ENCODE measurements at places on chromosomes 16 and 17.

- no peak for DNase-seq
Observed at GRCh38 chr16:86800894-86801293, 222.5 kb downstream of the FOXL1 start.

DNA sequence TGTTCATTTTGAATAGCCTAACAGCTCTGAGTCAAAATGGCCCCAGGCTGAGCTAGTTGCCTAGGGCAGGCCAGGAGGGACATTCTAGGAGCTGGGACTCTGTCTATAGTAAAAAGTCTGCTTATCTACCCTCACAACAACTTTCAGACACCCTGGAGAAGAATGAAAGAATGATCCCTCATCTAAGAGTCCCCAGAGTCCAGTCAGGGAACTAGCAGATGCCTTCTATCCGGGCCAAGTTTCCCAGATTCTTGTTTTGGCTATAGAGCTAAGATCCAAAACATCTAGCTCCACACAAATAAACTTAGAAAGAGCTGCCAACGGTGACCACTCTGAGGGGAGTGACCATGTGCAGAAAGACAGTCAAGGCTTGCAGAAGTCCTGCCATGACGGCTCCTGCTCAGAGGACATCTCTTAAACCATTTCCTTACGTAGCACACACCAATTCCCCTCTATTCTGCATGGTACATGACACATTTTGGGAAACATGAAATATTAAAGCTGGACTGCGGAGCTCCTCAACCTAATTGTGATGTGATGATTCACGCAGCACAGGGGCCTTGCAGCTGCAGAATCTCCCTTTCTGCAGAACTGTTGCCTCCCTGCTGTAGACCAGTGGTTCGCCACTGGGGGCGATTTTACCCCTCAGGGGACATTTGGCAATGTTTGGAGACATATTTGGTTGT, 24.2 kb downstream of the FAM20A start:
- no peak for DNase-seq

DNA sequence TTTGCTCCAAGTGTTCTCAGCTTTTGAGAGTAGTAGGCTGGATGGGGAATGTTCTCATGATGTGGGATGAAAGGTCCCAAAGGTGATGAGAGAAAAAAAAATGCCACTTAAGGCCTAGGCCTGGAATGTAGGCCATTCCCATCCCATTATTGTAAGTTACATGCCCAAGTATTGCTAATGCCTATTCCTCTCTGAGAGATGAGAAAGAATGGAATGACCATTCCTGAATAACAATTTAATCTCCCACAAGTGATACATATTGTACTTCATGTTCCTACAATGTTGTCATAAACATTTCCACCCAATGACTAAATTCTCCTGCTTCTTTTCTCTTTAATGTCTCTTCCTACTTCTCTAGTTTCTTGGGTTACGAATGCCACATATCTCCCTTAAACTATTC, 102.8 kb upstream of the KCNJ16 start:
- no peak for DNase-seq

DNA sequence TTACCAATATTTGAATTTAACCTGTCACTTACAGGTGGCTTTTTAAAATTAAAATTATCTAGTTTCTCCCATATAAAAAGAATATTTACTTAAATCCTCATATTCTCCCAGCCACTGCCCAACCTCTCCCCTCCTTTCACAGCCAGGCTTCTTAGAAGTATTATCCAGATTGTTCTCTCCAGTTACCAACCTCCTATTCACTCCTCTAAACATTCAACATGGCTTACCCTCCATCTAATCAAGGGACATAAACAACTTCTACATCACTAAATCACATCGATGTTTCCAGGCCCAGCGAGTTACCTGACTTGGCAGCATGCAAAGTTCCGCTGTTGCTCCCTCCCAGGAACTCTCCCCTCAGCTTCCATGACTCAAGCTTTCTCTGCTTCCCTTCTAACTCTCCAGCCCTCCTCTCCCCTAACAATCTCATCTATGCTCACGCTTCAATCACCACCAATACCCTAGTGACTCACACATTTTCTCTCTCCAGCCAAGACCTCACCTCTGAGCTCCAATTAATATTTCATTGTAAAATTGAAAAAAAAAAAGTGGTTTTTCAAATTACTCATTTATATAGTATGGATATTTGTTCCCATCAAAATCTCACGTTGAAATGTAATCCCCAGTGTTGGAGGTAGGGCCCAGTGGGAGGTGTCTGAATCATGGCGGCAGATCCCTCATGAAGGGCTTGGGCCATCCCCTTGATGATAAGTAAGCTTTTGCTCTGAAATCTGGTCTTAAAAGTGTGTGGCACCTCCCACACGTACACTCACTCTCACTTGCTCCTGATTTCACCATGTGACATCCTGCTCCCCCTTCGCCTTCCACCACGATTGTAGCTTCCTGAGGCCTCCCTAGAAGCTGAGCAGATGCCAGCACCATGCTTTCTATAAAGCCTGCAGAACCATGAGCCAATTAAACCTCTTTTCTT, 88.5 kb downstream of the HELZ start:
- DNase-seq, result no peak

DNA sequence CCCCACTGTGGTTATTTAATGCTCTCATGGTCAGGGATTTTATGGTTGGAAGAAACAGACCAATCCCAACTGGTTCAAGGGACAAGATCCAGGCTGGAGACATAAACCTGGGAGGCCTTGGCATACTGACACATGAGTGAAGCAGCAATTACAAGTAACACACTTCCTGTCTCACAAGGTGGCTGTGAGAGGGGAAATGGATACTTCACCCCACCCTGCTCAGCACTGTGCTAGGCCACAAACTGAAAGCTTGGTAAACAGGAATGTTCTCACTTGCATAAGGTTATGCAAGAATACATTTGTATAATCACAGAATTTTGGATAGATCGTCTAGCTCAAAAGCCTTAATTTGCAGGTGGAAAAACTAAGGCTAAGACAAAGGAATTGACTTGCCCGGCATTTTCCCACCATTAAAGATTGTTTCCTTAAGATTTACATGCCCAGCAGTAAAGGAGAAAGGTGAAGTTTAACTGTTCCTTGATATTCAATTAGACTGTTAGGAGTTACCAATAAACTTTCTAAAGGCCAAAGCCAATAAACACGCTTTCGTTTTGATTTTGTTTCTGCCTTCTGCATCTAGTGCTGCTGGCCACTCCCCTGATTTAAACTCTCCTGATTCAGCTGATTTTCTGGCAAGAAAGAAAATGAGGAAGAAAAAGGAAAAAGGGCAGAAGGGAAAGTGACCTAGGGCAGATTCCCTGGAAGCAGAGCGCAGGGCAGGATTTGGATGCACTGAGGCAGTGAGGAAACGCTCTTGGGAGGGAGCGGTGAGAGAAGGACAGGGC, 215.6 kb upstream of the CDH5 start:
- no peak for DNase-seq

DNA sequence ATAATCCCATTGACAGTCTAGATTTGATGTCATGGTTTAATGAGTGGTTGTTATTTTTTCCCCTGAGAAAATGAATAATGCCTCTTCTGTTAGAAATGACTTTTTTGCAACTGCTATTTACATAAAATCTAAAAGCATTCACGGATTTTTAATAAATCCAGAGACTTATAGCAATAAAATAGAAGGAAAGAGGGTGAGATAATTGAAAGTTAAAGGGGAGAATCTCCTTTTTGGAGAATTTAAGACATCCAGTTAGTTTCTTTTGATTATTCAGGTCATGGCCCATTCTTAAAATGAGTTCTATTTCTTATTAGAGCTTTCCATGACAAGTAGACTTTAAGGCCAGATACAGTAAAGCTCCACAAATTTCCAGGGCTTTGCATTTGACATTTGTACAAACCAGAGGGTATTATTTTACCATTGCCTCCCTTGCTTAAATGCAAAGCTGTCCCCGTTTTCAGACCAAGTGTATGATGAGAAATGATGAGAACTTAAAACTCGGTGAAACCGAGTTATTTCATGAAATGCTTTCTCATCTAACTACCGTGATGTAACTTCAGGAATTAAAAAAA, 789.0 kb upstream of the SOX9 start:
- no peak for DNase-seq

DNA sequence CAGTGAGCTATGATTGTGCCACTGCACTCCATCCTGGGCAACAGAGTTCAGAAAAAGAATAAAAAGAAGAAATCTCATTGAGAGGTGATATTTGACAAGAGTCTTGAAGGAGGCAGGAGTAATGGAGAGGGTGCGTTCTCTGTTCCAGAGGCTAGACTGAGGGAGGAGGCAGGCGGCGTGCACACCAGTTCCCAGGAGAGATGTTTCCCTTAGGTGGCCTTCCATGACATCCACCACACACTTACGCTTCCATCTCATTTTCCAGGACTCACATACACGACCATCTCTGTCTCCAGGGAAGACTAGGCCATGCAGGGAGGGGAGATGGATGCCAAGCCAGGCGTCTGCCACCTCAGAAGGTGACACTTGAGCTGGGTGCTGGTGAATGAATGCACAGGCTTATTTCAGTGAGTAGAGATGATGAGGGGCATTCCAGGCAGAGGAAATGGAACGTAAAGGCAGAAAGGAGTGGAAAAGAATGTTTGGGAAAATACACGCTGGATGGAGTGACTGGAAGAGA, 25.3 kb upstream of the N4BP1 start:
- DNase-seq, result no peak

GRCh38 chr16:75380870-75381269, 52.4 kb downstream of the CFDP1 start:
- peak; percentile 17 for DNase-seq

- no peak for DNase-seq
Observed at GRCh38 chr17:7216242-7217112, 3.2 kb downstream of the DLG4 start.

GRCh38 chr16:64882078-64882784, 239.6 kb downstream of the CDH11 start:
- no peak for DNase-seq

- no peak for DNase-seq
Observed at GRCh38 chr17:7484919-7485377, 782 bp downstream of the POLR2A start.

GRCh38 chr17:75032720-75033280, 14.0 kb downstream of the ATP5PD start:
- no peak for DNase-seq
